ENCODE measurements at places on chromosomes 6 and 20. TPM values are rescaled to one million over a fixed set of nuclear protein-coding genes. Genes with fewer than 3 reads are reported as not detected.

The XKR7 gene
- 0.13 TPM for total RNA-seq

The SLC22A16 gene
- not detected for total RNA-seq

The SNAI1 gene
- total RNA-seq: 0.78 TPM

The PRDM13 gene
- total RNA-seq: not detected

The RIOK1 gene
- total RNA-seq: 19.8 TPM

The KCNK16 gene
- not detected for total RNA-seq

The SSTR4 gene
- not detected for total RNA-seq

The PHACTR1 gene
- 2.7 TPM for total RNA-seq

GRCh38 chr20:32763202-32764004 is 1.2 kb downstream of the DNMT3B start:
- no peak for DNase-seq

DNA sequence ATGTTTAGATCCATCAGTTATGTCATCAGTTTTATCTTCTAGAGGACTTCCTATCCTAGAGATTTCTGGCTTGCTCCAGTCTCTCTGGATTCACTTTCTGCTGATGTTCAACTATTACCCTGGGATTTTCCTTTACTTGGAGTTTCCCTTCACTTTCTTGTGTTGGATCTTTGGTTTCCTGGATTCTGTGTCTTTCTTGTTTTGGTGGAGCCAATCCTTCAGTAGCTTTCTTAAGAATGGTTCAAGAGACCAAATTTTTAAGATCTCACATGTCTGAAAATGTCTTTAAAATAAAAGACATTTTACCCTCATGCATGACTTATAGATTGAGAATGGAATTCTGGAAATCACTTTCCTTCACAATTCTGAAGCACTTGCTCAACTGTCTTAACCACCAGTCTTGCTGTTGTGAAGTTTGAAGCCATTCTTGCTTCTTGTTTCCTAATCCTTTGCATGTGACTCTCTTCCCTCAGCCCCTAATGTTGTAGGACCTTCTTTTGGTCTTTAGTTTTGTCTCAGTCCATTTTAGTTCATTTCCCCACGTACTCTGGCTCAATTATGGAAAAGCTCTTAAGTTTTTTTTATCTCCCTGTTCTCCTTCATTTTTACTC is 87.9 kb downstream of the ARID1B start:
- DNase-seq: no peak

DNA sequence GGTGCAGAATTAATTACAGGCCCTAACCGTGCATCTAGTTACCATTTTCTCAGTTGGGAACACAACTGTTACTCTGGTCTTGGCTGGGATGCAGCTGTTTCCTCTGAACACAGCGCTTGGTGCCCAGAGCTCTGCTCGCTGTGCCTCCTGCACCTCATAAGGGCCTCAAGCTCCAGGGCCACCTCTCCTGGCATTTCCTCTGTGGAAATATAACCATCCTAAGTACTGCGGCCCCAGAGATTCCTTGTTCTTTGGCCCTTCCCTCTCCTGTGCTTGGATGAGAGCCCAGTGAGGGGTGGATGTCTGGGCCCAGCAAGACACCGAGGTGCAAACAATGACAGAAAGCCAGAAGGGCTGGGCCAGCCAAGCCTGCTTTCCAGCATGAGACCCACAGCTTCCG is 169.9 kb upstream of the CST7 start:
- DNase-seq: no peak

DNA sequence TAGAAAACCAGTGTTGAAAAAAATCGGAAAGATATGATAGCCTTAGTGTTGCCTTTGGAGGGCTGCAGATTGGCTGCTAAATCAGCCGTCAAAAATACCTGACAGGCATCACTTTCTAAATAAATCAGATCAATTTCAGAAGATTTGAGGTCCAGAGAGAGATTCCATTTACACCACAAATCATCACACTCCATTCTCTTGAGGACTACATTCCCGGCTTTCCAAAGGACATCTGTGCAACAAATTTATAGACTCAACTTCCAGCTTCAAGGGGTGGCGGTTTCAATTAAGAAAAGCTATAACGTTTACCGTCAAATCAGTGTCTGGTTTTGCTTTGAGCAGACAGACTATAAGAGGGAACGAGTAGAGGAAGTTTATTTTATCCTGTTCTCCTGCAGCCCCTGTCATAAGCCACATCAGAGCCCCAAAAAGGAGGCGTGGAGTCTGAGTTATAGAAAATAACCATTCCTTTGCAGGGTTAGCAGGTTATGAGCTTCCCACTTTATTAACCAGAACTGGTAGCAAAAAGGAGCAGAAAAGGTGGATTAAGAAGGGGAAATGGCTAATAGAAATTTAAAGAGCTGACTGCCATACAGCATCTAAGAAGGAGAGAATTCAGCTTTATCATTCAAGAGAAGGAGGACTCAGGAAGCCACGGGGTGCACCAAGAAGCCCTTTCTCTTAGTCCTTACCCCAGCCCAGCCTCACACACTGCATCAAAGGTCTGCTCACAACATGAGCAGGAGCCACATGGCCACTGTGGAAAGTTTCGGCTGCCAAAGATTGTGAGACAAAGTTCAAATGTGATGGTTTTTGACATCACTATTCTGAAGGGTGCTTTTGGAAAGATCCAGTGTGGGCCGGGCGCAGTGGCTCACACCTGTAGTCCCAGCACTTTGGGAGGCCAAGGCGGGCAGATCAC is 12.9 kb upstream of the UQCC2 start:
- no peak for DNase-seq

- DNase-seq: peak; percentile 40
Measured at GRCh38 chr6:31094389-31094881, 17.9 kb downstream of the C6orf15 start.

GRCh38 chr20:10297684-10298240 is 79.1 kb downstream of the SNAP25 start:
- no peak for DNase-seq

Data from mucosa of descending colon (tissue), 3 donors.